ENCODE measurements at places on chromosomes 1 and 21.

DNA sequence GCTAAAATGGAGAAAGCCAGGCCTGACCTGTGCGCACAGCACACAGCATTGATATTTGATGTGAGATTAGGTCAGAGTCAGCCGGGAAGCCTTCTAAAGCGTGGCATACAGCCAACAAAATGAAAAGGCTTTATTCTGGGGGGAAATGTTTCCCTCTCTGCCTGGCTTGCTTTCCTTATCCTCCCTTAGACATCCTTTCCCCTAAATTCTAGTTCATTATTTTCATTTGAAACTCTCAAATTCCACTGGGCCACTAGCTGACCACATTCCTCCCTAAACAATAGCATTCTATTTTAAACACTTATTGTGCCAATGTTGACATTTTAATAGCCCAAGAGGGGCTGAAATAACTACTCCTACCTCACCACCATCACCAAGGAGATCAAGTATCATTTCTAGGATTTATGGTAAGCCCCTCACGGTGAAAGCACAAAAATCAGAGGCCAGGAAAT, 49.4 kb downstream of the LEPR start:
- DNase-seq, result no peak

DNA sequence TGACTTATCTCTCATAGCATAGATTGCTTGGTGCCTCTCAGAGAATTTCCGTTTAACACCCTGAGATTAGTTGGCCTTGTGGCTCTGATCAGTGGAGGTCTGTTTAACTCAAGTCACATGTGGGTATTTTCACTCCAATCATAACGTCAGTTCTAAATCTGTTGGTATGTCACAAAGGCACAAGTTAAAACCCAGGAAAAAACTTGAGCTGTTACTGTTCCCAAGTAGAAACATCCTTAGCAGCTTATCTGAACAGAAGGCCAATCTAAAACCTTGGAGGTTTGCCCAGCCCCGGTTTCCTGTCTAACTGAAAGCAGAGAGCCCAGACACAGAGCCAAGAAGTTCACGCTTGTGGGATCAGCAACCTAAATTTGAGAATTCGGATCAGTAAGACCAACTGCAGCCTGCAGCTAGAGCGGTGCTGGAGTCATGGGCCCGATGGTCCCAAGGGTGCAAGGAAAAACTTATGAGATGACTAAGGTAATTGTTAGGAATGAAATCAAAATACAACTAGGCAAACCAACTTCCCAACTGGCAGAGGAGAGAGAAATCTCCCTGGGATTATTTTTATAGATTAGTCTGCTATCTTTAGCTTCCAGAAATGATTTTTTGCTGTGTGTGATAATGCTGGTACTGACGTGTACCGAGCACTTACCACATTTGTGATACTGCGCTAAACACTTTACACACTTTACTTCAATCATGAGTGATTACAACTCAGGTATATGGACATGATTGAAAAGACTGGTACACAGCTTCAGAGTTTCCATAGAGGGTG, 90.2 kb upstream of the C1orf21 start:
- DNase-seq, result no peak

DNA sequence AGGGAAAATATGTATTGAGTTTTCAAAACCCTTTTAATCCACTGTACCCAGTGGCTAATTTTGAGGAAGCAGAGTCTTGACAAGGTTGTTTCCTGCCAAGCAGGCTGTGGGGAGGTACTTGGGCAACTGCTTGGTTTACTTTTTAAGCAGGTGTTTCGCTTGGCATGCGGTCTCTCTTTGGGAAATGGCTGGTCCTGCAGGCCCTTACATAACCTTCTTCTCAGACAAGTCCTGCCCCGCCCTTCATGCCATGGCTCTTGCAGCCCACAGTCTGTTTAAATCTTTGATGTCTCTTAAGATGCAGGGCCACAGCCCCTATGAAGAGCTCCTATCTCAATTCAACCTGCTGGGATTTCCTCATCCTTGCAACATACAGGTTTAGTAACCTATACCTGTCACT, 36.0 kb upstream of the ABCD3 start:
- DNase-seq, result no peak

DNA sequence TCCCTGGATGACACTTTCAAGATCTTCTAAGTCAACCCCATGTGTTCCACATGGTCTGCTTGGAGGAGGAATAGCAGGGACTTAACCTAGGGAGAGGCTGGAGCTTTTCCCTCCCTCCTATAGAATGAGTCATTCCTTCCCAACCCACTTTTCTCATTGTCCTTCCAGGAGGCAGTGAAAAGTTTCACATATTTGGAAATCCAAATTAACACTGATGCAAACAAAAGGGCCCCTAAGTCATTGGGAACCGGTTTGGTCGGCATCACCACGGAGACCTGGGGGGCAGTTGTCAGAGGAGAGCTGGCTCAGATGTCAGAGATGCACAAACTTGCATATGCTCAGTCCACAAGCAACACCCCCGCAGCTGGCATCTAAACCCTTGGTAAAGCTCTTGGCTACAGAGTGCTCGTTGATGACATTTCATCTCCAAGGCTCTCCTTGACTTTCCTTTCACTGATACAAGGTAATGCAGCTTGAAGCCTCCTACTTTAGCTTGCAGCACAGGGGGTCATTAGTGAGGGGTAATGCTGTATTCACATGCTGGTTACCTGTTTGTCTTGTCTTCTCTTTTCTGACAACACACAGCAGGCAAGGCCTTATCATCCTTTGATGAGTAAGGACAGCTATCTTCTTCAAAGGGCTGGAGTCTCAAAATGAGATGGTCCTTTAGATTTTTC, 12.3 kb upstream of the LRRC8D start:
- no peak for DNase-seq

- no peak for DNase-seq
These were observed 434.7 kb upstream of the ADGRL4 start for GRCh38 chr1:79441238-79441637.

- DNase-seq, result no peak
These were observed 5.8 kb upstream of the EPS15 start for GRCh38 chr1:51524817-51525216.

- no peak for DNase-seq
These were observed 7.7 kb downstream of the RPE65 start for GRCh38 chr1:68442006-68442405.

DNA sequence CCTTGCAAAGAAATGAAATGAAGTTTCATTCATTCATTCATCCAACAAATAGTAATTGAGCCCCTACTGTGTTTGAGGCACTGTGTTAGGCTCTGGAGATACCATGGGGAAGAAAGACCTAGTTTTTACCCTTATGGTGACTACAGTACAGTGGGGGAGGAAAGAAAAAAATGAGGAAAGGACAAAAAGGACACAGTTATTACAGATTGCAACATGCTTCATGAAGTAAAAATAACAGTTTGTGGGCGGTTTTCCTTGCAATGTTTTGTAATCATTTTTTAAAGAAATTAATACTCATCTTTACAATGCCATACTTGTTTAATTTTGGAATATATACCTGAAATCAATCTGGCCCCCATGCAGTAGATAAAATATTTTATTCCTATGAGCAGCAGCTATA, 120.3 kb downstream of the TM2D1 start:
- no peak for DNase-seq

- no peak for DNase-seq
These were observed 32.1 kb upstream of the APOBEC4 start for GRCh38 chr1:183685112-183685713.

DNA sequence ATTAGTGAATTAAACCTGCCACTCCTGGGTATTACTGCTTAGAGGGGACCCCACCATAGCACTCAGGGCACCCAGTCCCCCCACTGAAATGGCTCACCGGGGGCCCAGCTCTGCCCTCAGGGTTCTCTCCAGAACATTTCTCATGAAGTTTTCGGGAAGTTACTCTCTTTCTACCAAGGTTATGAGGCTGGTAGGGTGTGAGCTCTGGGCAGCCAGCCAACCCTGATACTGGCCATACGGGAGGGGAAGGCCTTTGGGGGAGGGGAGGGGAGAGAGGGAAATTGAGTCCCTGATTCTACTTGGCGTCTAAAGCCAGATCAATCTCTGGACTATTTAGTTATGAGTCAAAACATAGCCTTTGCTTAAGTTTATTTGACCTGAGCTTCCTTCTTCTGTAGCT, 12.9 kb upstream of the PDE9A start:
- no peak for DNase-seq

DNA sequence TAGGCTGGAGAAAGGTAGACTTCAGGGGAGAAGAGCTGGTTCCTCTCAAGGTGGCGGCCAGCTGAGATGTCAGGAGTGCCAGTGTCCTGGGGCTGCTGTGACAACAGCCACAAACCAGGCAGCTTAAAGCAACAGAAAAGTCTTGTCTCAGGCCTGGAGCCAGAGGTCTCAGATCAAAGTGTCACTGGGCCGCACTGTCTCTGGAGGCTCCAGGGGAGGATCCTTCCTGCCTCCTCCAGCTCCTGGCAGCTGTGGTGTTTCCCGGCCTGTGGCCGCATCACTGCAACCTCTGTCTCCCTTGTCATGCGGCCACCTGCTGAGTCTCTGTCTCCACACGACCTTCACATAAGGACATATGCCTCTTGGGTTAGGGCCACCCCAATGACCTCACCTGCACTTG, 24.4 kb upstream of the TSPEAR start:
- DNase-seq, result no peak

- no peak for DNase-seq
These were observed 2.8 kb downstream of the MYCL start for GRCh38 chr1:39898648-39899603.

DNA sequence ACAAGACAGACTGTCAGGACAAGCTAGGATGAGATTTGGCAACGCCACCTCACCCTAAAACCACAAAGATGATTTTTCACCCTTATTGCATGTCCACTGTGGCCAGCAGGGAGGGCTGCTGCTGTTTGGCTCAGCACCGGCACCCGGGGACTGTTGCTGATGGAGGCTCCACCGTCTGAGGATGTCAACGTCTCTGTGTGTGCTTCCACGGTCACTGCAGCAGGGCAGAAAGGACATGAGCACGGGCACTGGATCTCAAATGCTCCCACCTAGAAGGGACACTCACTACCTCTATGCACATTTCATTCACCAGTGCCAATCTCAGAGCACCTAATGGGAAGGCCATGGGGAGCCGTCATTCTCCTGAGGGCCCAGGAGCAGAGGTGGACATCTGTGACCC, 599.6 kb downstream of the PTPRU start:
- no peak for DNase-seq

GRCh38 chr1:60088620-60089155, 15.1 kb upstream of the C1orf87 start:
- no peak for DNase-seq

- DNase-seq, result no peak
These were observed 76.7 kb downstream of the OBSCN start for GRCh38 chr1:228284521-228284920.

- DNase-seq, result no peak
These were observed 66.8 kb upstream of the ACTL8 start for GRCh38 chr1:17688217-17688810.

GRCh38 chr1:230382001-230382491, 44.1 kb downstream of the PGBD5 start:
- no peak for DNase-seq

GRCh38 chr1:112878321-112878720, 77.7 kb downstream of the SLC16A1 start:
- DNase-seq, result no peak

GRCh38 chr1:63795455-63795854, 21.6 kb downstream of the ROR1 start:
- DNase-seq, result no peak

GRCh38 chr1:173364827-173365226, 112.3 kb upstream of the PRDX6 start:
- no peak for DNase-seq

Measured in activated CD4-positive, alpha-beta T cell treated with anti-CD3 and anti-CD28 coated beads for 1 hour (primary cell).